HuH-7 (cell line): ENCODE measurements at places on chromosomes 11 and 22.

- no peak for DNase-seq
Observed at GRCh38 chr11:88739524-88739923, 326.3 kb downstream of the GRM5 start.

DNA sequence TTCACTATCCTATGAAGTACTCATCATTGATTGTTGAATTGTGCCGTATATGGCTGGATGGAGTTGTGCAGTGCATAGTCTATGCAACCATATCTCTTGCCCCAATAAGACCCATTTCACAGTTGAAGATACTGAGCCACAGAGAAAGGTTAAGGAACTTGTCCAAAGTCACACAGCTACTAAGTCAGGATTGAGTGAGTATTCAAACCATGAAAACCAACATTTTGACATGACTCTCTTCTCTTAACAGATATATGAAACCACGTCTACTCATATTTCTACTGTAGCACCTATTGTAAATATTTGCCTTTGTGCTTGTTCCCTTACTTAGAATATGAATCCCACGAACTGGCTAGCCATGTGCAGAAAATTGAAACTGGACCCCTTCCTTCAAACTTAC, 58.1 kb downstream of the MAML2 start:
- DNase-seq: no peak

GRCh38 chr22:20001082-20001638, 15.5 kb downstream of the ARVCF start:
- no peak for DNase-seq

- DNase-seq: no peak
Observed at GRCh38 chr22:44256556-44257485, 55.9 kb downstream of the SHISAL1 start.

DNA sequence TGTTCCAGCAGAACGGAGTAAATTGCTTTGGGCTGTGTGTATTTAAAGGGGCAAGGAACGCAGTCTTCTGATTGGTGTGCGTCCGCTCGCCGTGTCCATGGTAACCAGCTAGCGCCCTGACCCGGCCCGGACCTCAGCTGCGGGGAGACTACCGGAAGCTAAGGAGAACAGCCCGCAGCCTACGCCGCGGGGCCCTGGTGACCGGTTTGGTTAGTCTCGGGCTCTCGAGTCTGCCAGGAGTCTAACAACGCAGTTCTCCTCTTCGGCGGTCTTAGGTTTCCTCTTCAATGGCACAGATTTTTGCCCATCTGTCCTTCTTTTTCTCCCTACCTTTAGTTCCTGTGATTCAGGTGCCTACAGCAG, 3.5 kb upstream of the OR56A3 start:
- DNase-seq: peak; percentile 28

DNA sequence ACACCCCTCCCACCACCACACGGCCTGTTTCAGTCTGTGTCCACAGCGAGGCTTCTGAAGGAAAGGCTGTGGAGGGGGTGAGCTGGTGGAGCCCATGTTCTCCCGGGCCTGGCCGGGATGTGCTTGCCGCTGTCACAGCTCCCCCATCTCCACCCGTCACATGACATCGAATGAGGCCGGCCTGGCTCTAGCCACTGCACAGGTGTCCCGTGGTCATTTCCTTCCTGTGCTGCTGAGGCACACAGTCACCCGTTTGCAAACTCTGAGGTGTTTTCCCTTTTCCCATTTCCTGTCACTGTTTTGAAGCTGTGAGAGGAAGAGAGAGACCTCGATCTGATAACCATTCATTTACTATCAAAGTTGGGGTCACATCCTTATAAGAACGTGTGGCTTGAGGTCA, 55.7 kb upstream of the CLDN5 start:
- no peak for DNase-seq

- DNase-seq: no peak
Observed at GRCh38 chr11:9138612-9139579, 47.5 kb upstream of the SCUBE2 start.

- no peak for DNase-seq
Observed at GRCh38 chr22:23698673-23699235, 7.9 kb downstream of the RGL4 start.

- no peak for DNase-seq
Observed at GRCh38 chr11:35588627-35589026, 29.6 kb upstream of the FJX1 start.

DNA sequence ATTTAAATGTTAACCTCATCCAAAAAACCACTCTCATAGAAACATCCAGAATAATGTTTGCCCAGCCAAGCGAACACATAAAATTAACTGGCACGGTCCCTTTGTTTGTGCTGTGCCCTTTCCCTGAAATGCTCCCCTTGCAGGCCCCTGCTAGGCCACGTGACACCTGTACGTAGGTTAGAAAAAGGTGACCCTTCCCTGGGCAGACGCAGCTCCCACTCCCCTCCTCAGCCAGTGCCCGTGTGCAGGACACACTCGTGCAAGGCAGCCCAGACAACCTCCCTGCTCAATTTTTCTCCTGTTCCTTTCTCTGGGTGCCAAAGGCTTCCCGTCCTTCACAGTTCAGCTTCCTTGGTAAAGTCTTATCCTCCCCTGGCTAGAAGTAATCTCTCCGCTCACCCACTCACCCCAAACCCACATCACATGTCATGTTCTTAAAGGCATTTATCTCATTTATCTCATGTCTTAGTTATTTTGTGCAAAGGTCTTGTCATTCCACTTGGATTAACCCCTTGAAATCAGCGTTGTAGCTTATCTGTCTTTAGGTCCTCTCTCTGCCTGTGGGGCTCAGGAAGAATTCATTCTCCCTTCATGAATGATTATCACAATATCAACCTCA, 20.7 kb downstream of the FAM83F start:
- no peak for DNase-seq

DNA sequence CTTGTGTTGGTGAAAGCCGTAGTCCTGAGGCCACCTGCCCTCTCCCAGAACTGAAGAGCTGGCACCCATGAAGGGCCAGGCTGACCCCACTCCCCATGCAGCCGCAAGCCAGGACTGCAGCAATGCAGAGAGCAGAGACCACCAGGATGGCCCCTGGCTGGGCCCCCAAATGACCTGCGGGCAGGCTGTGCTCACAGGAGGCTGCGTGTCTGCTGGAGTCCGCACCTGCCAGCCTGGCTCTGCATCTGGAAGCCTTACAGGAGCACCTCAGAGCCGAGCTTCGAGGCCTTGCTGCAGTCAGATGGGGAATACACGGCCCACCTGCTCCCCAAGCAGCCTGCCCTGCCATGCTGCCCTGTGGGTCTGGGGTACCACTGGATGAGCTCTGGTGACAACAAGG, 1336.8 kb downstream of the TBC1D22A start:
- DNase-seq: no peak

- peak; percentile 64 for DNase-seq
Observed at GRCh38 chr22:50260801-50261614, 475 bp downstream of the MAPK12 start.

- DNase-seq: no peak
Observed at GRCh38 chr11:7582338-7582985, 68.7 kb downstream of the PPFIBP2 start.
